Daoy (cell line): ENCODE measurements at places on chromosomes 2 and 18.
A peak's percentile ranks its signal among the peaks of the same experiment; 100 is the strongest.

- no peak for DNase-seq
Measured at GRCh38 chr2:96103187-96103601, 13.2 kb downstream of the ADRA2B start.

GRCh38 chr2:37244017-37244416 lies 12.6 kb downstream of the NDUFAF7 start:
- no peak for DNase-seq

GRCh38 chr2:150859877-150860276 lies 372.4 kb upstream of the RND3 start:
- DNase-seq, result no peak

DNA sequence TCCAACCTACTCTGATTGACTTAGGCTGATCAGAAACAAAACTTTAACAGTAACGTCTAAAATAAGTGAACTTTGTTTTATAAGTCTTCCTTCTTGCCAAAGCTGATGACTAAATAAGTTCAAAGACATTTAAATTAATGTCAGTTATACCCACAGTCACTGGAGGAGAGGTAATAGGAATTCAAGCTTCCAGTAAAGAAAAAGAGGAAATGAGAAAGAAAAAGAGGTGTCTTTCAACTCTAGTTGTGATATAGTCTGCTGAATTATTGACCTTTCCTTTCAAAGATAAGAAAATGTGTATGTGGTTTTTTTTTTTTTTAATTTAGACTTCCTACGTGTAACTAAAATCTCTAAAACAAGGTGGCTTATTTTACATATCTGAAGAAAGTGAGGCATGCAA lies 191.5 kb downstream of the SLC8A1 start:
- DNase-seq, result no peak

- no peak for DNase-seq
Measured at GRCh38 chr2:98164256-98164655, 77.3 kb downstream of the VWA3B start.

DNA sequence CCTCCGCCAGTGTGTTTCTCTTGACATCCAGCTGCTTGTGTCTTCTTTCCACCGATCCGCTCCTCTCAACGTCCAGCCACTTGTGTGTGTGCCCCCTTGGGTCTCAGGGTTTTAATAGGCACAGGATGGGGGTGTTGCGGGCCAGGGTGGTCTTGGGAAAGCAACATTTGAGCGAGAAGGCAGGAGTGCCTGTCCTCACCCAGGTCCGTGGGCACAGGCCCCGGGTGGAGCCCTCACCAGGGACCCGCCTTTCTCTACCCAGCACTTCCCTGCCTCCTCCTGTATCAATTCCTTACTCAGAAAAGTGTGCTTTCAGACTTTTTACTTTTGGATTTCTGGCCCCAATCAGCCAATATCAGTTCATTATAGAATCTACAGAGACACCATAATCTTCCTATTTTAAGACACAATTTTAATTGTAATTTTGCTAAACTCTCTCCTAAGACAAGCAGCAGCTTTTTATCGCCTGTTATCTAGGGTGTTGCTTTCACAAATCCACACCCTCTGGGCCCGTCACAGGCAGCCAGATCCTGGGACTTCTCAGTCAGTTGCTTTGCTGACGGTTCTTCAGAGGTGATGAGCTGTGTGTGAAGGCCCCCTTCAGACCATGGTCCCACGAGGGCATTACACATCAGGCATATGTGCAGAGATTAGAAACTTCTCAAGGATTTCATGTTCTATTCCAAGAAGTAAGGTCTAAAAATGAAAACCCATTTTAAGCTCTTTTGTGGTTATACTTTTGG lies 96.0 kb upstream of the FHL2 start:
- DNase-seq, result no peak

- DNase-seq, result no peak
Measured at GRCh38 chr18:59708988-59709387, 11.8 kb upstream of the CCBE1 start.

GRCh38 chr2:119255760-119256581 lies 32.3 kb downstream of the STEAP3 start:
- peak; percentile 88 for DNase-seq

DNA sequence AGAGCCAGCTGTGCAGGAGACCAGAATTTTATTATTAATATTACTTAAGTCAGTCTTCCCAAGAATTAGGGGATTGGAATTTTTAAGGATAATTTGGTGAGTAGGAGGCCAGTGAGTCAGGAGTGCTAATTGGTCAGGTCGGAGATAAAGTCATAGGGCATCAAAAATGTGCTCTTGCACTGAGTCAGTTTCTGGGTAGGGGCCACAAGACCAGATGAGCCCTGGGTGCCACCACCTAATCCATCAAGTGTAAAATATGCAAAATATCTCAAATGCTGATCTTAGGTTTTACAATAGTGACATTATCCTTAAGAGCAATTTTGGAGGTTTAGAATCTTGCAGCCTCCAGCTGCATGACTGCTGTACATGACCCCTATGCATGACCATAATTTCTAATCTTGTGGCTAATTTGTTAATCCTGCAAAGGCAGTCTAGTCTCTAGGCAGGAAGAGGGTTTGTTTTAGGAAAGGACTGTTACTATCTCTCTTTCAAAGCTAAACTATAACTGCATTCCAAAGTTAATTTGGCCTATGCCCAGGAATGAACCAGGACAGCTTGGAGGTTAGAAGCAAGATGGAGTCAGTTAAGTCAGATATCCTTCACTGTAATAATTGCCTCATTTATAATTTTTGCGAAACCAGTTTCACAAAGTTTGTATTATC lies 215.9 kb downstream of the RNF152 start:
- DNase-seq, result no peak

DNA sequence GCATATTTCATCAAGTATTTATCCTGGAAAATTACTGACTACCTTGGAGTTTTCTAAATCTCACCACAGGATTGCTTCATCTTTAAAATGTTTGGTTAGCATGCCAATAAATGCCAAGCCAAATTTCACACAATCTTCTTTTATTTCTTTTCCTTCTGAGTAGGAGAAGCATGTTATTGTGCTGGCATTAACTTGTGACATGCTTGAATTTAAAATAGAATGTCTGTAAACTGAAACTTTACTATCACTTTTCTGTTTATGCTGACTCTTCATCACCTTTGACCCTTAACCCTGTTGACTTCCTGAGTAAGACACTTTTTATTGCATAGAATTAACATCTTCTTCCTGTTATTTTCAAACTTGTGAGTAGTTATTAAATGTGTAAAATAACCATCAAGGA lies 56.2 kb upstream of the LRRTM4 start:
- no peak for DNase-seq

DNA sequence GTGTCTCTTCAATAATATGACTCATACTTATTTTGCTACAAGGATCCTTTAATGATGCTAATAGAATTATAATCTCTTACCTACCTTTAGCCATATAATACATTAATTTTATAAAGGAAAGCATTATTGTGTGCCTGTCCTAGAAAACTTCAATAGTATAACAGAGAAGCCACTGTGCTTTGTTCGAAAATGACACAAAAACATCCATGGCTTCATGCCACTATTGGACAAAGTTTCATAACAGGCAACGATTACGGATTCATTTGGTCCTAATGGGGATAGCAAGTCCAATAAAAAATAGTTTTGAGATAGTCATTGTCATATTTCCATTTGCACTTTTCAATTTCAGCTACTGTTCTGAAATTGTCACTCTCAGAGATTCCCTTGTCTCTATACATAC lies 52.5 kb upstream of the CCDC150 start:
- no peak for DNase-seq

- peak; percentile 47 for DNase-seq
Measured at GRCh38 chr2:113877711-113878598, 11.9 kb upstream of the ACTR3 start.

GRCh38 chr18:63585988-63586387 lies 1.2 kb upstream of the SERPINB13 start:
- DNase-seq, result no peak

DNA sequence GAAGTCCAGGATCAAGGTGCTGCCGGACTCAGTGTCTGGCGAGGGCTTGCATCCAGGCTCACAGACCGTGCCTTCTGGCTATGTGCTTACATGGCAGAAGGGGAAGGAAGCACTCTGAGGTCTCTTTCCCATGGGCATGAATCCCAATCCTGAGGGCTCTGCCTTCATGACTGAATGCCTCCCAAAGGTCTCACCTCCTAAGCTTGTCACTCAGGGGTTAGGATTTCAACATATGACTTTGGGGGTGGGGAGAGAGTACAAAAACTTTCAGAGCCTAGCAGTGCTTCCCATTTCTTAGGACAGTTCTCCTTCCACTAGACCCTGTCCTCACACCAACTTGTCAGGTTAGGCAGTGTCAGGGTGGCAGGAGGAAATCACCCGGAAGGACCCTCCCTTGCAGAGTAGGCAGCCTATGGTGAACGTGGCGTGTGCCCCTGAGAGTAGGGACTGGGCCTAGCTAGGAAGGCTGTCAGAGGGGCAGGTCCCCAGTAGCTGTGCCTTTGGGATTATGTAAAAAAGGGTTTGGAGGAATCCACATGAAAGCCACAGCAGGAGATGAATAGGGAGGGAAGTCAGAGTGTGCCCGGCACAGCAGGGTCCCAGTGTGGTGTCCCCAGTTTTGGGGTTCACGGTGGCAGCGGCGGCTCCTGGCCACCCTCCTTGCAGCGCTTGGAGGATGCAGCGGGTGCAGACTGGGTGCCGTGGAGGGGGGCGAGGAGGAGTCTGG lies 233.3 kb downstream of the LDLRAD4 start:
- DNase-seq, result no peak

DNA sequence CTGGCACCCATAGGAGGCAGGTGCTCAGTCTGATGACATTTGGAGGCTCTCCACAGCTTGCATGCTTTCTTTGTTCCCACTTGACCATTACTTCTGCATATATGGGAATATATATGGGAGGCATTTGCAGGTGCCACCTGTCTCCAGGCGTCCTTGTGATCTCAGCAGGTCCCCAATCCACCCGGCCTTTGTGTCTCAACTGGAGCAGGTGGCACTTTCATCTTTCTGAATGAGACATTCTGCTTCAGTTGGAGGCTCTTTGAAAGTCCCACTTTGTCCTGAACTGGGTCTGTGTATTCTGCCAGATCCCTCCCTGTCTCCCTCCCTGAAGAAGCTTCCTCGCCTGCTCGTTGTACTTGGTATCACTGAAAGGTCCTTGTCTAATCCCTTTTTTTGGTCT lies 318.1 kb upstream of the EPAS1 start:
- DNase-seq, result no peak

DNA sequence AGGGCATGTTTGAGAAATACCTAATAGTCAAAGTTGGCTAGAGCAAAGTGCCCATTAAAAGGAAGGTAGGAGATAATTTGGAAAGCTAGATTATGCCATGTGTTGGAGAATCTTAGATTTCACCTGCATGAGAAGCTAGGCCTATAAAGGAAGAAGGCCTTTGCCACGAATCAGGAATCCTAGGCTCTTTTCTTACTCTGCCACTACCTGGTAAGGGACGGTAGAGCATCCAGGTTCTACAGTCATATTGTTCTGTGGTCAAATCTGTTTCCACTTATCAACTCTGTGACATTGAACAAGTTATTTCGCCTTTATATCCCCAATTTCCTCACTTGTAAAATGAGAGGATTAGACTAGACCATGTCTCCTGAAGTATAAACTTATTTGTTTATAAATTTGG lies 3.6 kb upstream of the KCNJ3 start:
- no peak for DNase-seq

DNA sequence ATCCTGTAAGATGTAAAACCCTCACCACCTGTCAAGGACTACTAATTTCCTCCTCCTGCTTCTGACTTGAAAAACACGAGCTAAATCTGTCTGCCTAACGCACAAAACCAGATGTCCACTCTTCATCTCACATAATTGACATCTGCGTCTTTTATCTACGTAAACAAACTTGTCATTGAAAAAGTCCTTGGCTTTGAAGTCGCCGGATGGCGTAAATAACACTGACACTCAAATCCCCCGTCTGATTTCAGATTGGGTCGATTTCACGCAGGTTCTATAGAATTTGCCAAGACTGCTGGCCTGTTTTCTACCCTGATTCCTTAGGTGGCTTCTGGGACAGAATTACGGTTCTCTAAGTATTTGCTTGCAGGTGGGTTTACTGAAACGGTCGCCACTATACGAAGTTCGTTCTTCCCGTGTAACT lies 539 bp upstream of the MOB4 start:
- DNase-seq, result no peak

- DNase-seq, result no peak
Measured at GRCh38 chr2:127564429-127565260, 29.2 kb downstream of the MYO7B start.

DNA sequence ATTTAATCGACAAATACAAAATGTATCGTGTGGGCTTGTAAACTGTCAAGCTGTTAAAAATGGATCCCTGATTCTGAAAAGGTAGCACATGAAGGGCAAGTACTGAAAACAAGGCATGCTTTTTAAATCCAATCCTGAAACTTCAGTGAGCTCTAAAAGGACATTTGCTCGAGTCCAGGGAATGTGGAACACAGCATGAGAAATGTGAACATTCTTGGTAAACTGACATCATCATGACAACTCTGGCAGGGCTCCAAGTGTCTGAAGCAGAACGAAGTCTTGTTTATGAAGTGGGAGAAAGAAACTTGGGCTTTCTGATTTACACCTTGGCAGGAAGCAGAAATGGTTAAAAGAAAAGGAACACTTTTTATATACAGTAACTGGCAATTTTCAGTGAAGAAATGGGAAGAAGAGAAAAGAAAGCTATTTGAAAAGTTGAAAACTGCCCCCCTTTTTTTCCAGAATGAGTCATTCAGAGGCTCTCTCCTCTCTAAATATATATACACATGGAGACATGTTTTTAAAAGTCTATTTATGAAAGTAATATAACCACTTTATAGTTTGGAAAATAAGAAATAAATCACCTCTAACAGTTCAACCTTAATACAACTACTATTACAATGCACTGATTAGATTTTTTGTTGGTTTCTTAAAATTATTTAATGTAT lies 120.8 kb downstream of the GAREM1 start:
- DNase-seq, result peak; percentile 86

DNA sequence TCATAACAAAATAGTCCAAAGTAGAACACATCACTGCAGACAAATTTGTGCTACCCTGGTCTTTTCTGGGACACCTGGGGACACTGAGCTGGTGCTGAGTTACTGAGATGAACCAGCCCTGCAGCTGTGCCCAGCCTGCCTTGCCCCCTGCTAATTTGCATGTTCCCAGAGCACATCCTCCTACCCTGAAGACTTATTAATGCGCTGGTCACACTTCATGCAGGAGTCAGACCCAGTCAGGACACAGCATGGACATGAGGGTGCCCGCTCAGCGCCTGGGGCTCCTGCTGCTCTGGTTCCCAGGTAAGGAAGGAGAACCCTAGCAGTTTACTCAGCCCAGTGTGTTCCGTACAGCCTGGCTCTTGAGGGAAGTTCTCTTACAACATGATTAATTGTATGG lies 1518.3 kb downstream of the RPIA start:
- DNase-seq, result no peak

DNA sequence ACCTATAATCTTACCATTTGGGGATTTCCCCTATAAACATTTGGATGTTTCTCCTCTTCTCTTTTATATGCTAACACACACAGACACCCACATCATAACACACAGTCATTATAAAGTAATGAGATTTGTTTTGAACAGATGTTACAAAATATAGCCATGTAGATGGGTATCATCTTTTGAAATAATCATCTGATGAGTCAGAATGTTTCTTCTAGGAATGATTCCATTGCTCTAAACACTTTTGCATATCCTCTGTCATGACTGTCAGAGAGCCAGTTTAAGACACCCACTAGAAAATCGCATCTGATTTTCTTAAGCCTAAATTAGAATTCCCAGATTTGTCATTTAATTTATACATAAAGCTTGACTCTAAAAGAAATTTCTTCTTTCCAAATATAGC lies 442.6 kb downstream of the CMPK2 start:
- DNase-seq, result no peak

- DNase-seq, result peak; percentile 89
Measured at GRCh38 chr2:203683932-203684556, 22.4 kb upstream of the CD28 start.
